ENCODE measurements at places on chromosomes 2 and 18.

DNA sequence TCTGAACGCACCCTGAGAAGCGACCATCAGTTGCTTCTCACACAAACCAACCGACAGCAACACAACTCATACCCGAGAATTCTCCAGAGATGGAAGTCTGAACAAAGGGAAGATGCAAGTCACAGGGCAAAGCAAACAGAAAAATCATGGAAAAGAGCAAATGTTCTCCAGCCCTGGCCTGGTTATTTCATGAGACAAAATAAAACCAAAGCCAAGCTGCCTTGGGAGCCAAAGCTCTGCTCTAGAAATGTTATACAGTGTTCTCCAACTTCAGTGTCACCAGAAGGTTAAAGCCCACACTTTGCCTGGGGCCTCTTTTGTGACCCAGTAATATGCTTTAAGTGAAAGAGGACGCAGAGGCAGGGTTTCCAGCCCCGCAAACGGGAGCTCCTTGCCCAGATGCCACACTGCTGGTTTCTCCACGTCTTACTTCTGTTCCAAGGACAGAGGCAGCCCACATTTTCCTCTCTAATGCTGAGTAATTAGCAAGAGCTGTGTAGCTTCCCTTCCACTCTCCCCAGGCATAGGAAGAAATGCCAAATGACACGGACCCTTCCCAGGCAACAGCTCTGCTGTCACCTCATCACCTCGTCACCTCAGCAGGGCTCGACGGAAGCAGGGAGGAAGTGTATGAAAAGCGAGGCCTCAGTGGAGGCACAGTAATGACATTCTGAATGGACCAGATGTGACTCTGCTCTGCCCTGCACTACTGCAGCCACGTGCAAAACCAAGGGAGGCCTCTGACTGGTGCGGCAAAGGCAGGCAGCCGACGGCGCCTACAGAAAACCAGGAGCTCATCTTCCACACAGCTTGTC lies 64.7 kb downstream of the FBXO15 start:
- DNase-seq: no peak

DNA sequence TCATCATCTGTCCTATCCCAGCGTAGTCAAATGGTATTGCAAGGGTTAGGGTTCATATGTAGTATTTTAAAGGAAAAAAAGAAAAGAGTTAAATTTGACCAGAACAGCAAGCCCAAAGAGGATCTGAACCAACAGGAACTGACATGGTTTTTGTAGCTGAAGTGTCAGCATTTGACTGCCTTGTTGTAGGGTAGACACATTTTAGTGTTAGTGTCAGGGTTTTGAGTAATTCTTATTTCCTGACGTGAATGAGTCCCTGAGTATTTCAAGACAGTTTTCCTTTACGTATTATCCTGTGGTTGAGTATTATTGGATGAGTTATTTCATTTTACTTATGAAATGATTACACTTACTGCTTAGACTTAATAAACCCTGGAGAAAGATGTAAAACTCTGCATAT lies 173.3 kb upstream of the ZEB2 start:
- DNase-seq: no peak

- DNase-seq: no peak
These were observed 46.3 kb downstream of the COPS8 start for GRCh38 chr2:237131749-237132533.

GRCh38 chr2:156576005-156576404 lies 139.8 kb downstream of the GPD2 start:
- DNase-seq: no peak

- DNase-seq: no peak
These were observed 13.1 kb downstream of the QPCT start for GRCh38 chr2:37357530-37357929.

- no peak for DNase-seq
These were observed 73.6 kb downstream of the LPIN2 start for GRCh38 chr18:2939317-2939716.

DNA sequence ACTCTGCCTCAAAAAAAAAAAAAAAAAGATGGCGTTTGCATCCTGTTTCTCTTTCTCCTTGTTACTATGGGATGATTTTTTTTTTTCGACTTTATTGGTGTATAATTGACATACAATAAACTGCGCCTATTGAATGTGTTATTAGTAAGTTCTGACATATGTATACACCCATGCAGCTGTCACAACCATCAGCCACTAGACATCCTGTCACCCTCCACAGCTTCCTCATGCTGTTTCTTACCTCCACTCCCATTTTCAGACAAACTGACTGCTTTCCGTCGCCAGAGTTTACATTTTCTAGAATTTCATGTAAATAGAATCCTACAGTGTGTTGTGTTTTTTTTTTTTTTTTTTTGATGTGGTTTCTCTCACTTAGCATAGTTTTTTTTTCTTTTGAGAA lies 27.9 kb downstream of the RRM2 start:
- DNase-seq: no peak

DNA sequence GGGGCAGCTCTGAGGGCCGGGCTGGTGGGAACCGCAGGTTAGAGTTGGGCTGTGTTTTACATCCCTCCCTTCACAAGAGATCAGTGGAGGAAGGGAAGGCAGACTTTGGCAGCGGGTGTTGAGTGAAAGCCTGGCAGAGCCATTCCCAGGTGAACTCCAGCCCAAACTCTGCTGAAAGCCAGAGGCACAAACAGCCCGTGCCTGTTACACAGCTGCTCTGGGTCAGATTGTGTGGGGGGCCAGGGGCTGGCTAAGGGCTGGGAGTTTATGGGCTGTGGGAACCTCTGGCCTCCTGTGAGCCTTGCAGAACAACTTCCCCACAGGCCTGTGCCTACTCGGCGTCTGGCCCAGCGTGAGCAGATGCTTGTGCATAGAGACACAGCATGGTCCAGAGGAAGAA lies 286.8 kb downstream of the CLIP4 start:
- no peak for DNase-seq
